ENCODE measurements at places on chromosomes 2 and 18. TPM values are rescaled to one million over a fixed set of nuclear protein-coding genes. Genes with fewer than 3 reads are reported as not detected.

DNA sequence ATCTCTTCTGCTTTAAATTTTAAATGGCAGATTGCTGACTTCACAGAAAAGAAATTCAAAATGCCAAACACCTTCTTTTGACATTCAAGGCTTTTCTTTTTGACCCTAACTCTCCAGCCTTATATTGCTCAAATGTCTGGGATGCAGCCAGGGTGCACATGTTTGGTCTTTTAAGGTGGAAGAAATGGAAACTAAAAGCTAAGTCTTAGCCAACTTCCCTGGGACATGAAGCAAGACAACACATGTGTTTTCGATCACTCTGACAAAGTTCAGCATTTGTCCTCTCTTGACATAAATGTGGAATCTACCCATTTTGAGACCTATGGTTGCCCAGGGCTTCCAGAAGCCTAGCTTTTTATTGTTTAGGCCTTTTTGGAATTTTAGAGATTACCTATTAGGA is 161.6 kb downstream of the RDH14 start:
- DNase-seq, result no peak

DNA sequence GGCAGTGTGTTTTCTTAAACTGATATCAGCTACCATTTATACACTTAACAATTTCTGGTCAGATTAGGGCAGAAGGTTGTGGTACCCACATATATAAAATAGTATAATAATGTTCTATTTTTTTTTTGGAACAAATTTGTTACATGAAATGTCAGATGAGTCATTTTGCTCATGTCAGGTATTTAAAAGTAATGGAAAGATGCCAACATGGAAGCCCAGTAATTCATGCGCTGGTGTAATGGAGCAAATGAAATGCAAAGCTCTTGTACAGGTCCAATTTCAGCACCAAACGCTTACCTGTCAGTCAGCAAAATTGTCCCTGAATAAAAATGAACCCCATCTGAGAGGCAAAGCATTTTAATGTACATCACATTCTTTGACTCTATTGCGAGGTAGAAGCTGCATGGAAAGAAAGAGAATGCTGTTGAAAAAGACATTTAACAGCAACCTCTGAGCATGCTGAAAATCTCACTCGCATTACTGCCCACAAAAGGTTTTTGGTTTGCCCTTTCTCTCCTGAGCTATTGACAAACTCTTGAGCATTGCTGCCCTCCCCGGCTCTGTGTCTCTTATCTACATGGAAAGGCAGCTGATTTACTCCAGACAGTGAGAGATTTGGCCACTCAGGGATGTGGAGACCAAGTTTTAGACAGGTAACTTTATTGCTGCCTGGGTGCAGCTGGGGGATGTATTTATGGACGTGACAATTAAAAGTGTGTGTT is 217.5 kb downstream of the CAMKMT start:
- DNase-seq, result no peak

GRCh38 chr2:236346366-236346765 is 82.2 kb upstream of the ASB18 start:
- DNase-seq, result no peak

DNA sequence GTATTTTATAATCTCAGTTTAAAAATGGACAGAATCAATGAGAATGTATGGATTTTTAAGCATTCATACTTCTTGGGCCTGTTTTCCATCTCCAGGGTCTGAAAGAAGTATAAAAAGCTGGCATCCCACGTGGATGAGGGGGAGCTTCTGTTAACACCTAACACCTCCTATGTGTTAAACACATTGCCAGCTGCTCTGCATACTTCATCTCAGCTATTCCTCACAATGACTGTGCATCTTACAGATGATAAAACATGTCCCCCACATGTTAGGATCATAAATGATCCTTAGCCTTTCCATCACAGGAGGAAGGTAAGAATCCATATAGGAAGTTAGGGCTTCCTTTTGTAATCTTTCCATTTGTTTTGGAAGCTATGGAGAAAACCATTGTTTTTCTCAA is 239.1 kb downstream of the AGPS start:
- DNase-seq, result no peak

Gene NAT8
- not detected for total RNA-seq

- no peak for DNase-seq
Measured at GRCh38 chr2:74448771-74449170, 6.1 kb upstream of the INO80B start.

DNA sequence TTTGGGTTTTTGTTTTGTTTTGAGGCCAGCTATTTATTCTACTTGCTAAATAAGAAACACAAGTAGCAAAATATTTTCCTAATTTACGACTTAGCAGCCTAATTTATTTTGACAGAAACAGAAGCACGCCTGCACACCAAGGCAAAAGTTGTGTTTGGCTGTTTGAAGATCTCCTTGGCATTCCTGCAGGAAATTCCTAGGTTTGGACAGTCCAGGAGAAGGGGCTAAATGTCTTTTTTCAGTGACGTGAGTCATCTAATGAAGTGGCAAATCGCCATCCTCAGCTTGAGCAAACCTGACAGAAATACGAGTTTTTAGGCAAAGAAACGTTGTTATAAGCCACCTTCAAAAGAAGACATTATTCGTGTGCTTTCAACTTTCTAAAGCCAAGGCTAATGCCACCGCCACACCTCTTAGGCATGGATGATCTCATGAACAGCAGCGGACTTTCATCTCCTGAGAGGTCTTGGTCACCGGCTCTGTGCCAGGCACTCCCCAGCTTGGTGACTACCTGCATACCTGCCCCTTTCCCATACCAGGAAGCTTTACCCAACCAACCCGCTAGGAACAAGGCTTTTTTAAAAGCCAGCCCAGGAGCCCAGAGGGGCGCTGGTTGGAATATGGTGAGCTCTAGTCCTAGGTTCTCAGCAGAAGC is 30.9 kb downstream of the STK39 start:
- DNase-seq, result no peak

DNA sequence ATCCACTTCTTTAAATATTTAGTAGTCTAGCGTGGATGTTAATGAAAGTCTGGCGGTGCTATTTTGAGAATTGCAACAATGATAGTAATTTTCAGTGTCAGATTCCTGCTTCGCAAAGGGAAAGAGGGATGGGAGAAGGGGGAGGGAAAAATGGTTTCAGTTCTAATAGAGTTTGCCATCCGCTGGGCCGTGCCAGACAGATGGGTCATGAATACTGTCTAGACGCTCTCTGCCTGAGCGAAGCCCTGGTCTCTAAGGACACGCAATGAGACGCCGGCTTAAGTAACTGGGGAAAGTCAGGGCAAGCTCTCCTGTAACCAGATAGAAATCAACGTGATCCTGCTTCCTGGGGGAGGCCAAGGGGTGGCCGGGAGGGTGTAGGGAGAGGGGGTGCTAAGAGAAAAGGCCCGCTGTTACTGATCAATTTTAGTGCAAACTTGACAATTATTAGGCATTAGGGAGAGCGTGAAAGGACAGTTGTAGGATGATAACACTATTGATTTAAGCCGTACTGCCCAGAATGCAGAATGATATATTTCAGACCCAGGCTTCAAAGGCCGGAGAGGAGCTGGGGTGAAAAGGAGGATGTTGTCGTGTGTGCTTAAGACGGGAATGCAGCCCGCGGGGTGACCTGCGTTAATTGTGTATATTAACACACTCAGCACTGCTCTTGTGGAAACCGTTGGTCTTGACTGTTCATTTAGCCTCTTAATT is 229.2 kb downstream of the LDLRAD4 start:
- DNase-seq, result peak; percentile 66

Gene VPS54
- total RNA-seq, result 11.7 TPM

Gene GALNT5
- 0.59 TPM for total RNA-seq

Gene NEURL3
- total RNA-seq, result not detected

Gene THAP4
- 73.3 TPM for total RNA-seq

DNA sequence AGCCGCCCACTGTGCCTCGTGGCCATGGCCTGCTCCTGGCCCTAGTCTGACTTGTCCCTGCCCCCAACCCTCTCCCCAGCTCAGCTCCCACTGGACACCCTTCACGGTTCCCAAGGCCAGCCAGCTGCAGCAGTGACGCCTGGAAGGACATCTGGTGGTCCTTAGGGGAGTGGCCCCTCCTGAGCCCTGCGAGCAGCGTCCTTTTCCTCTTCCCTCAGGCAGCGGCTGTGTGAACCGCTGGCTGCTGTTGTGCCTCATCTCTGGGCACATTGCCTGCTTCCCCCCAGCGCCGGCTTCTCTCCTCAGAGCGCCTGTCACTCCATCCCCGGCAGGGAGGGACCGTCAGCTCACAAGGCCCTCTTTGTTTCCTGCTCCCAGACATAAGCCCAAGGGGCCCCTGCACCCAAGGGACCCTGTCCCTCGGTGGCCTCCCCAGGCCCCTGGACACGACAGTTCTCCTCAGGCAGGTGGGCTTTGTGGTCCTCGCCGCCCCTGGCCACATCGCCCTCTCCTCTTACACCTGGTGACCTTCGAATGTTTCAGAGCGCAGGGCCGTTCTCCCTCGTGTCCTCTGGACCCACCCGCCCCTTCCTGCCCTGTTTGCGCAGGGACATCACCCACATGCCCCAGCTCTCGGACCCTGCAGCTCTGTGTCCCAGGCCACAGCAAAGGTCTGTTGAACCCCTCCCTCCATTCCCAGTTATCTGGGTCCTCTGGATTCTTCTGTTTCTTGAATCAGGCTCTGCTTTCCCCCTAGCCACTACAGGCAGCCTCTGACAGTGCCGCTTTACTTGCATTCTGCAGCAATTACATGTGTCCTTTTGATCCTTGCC is 35.8 kb downstream of the ANO7 start:
- peak; percentile 56 for DNase-seq

DNA sequence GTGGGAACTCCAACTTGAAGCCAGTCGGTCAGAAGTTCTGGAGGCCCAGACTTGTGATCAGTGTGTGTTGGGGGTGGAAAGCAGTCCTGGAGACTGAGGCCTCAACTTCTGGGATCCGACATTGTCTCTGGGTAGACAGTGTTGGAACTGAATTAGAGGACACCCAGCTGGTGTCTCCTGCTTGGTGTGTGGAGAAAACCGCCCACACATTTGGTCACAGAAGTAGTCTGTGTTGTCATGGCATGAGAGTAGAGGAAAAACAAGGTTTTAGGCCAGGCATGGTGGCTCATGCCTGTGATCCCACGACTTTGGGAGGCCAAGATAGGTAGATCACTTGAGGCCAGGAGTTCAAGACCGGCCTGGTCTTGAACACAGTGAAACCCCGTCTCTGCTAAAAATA is 51.5 kb downstream of the PUM2 start:
- no peak for DNase-seq

GRCh38 chr2:204177977-204178522 is 241.5 kb downstream of the ICOS start:
- peak; percentile 59 for DNase-seq

GRCh38 chr2:58047961-58048360 is 1.4 kb downstream of the VRK2 start:
- DNase-seq, result no peak

Gene FOXI3
- total RNA-seq, result not detected

DNA sequence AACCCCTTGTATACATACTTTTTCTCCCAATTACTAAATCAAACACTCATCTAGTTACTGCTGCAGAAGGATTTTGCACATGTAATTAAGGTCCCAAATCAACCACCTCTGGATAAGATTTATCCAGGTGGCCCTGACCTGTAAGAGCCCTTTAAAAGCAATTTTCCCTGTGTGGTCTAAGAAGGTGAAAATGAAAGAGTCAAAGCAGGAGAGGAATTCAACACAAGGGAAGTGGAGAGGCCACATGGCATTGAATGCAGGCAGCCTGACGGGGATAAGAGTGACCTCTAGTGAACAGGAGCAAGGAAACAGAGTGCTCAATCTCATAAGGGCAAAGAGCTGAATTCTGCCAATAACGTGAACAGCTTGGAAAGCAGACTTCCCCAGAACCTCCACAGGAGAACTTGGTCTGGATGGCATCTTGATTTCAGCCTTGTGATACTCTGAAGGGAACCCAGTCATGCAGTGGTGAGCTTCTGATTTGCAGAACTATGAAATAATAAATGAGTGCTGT is 27.2 kb downstream of the PPP3R1 start:
- no peak for DNase-seq

GRCh38 chr2:37631292-37631691 is 40.1 kb downstream of the CDC42EP3 start:
- DNase-seq, result no peak
